ENCODE measurements at places on chromosomes 12 and 14.

GRCh38 chr14:64525354-64525753 lies 15.2 kb upstream of the HSPA2 start:
- H3K27ac ChIP-seq: no peak overlapping the region
- no peak for DNase-seq

DNA sequence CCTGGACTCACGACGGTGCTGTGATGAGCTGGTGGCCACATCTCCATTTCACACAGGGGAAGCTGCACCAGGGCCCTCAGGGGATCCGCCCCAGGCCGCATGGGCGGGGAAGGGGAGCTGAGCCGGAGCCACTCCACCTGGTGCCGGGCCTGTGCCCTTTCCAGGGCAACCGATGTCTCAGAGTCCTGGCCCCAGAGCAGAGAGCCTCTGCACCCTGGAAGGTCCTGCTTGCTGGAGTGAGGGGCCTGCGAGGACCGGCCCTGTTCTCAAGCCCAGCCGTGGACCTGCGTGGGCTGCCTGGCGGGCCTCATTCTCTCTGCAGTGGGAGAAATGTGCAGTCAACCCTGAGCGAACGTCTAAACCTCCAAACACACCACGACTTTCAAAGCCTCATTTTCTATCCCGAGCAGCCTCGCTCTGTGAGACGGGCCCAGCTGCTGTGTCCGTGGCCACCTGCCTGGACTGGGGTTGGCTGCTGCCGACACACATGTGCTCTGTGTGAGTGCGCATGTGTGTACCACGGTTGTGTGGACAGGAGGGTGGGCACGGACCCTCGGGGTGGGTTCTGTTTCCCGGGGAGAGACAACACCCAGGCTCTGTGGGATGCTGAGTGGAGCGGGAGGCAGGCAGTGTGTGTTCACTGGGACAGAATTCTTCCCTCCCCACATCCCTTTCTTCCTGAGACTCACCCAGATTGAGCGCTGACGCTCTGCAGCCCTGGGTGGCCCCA lies 163.5 kb downstream of the KIF26A start:
- H3K27me3 ChIP-seq: no peaks in the 10 kb centered on the region
- H3K4me3 ChIP-seq: no peak overlapping the region
- no peaks in the 10 kb centered on the region for H3K4me1 ChIP-seq
- H3K36me3 ChIP-seq: no peaks in the 10 kb centered on the region
- H3K27ac ChIP-seq: no peak overlapping the region
- DNase-seq: no peak

DNA sequence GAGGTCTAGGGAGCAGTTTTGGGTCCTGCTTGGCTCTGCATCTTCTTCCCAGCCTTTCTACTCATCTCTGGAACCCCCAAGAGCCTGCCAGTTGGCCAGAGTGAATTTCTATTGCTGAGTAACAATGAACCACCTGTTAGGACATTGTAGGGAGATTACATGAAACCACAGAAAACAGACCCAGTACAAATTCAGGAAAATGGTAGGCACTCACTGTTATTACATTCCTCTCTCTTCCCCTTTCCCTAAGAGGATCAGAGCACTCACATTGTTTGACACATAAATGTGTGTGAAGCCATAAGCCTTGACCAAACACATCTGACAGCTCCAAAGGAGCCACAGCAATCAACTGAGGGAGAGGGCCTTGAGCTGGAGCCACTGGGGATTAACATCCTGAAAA lies 216.1 kb downstream of the TMEM132D start:
- no peaks in the 10 kb centered on the region for H3K4me1 ChIP-seq
- no peaks in the 10 kb centered on the region for H3K27me3 ChIP-seq
- no peak overlapping the region for H3K4me3 ChIP-seq
- H3K36me3 ChIP-seq: no peaks in the 10 kb centered on the region
- no peak for DNase-seq

DNA sequence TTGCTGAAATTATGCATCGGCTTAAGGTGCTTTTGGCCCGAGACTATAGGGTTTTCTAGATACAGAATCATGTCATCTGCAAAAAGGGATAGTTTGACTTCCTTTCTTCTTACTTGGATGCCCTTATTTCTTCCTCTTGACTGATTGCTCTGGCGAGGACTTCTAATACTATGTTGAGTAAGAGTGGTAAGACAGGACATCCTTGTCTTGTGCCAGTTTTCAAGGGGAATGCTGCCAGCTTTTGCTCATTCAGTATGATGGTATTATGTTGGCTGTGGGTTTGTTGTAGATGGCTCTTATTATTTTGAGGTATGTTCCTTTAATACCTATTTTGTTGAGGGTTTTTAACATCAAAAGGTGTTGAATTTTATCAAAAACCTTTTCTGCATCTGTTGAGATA lies 8.3 kb downstream of the BMAL2 start:
- H3K4me1 ChIP-seq: no peaks in the 10 kb centered on the region
- no peaks in the 10 kb centered on the region for H3K36me3 ChIP-seq

GRCh38 chr12:5996459-5996858 lies 51.4 kb upstream of the ANO2 start:
- no peaks in the 10 kb centered on the region for H3K27me3 ChIP-seq
- no peak overlapping the region for H3K27ac ChIP-seq
- no peaks in the 10 kb centered on the region for H3K36me3 ChIP-seq
- H3K4me3 ChIP-seq: no peak overlapping the region
- H3K4me1 ChIP-seq: no peaks in the 10 kb centered on the region
- DNase-seq: no peak

GRCh38 chr14:22887990-22888378 lies 5.0 kb downstream of the REM2 start:
- peak overlapping the region; percentile 55 for H3K4me3 ChIP-seq
- no peak for DNase-seq

DNA sequence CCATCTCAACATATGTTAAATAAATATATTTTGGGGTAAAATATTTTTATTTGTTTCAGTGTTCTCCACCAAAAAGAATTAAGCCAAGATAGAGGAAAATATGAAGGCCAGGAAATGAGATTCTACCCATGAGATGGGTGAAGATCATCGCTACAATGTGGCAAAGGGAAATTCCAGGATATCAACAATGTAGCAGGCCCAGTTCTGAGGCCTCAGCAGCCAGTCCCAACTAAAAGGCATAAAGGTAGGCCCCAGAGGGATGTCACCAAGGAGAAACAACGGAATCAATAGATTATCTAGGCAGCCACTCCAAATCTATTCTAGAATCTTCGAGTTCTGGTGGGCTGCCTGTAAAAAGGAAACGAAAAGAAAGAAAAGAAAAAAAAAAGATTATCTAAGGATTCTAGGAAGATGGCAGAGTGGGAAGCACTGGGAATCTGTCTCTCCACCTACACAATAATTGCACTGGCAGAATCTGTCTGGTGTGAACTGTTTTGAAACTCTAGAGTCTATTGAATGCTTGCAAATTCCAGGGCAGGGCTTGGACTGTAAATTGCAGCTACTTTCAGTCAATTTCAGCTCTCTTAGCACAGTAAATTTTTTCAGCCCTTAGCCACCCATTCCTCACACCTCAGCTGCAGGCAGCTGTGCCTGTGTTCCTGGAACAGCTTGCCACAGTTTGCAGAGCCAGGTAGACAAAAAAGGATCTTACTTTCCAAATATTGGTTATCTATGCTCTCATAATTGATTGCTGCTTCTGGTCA lies 33.1 kb upstream of the MMP19 start:
- no peaks in the 10 kb centered on the region for H3K4me1 ChIP-seq
- no peaks in the 10 kb centered on the region for H3K27me3 ChIP-seq
- H3K36me3 ChIP-seq: no peaks in the 10 kb centered on the region
- no peak for DNase-seq
- H3K27ac ChIP-seq: no peak overlapping the region
- H3K4me3 ChIP-seq: no peak overlapping the region

DNA sequence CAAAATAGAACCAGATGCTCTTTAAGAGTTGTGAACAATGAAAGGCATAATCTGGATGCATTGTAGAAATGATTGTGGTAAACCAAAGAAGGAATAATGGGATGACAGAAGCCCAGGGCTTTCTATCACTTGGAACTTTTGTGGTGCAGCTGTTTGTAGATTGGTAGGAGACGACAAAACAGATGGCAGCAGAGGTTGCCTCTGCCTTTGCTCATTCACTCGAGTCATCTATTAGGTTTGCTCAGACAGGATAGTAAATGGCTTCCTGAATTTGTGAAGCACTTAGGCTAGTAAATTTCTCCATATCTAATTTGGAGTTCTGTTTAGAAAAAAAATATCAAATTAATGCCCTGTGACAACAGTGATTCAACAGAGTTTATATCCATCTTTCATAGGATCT lies 78.4 kb downstream of the FGD4 start:
- no peak overlapping the region for H3K27ac ChIP-seq
- H3K36me3 ChIP-seq: no peaks in the 10 kb centered on the region
- H3K27me3 ChIP-seq: no peaks in the 10 kb centered on the region
- no peak overlapping the region for H3K4me3 ChIP-seq

DNA sequence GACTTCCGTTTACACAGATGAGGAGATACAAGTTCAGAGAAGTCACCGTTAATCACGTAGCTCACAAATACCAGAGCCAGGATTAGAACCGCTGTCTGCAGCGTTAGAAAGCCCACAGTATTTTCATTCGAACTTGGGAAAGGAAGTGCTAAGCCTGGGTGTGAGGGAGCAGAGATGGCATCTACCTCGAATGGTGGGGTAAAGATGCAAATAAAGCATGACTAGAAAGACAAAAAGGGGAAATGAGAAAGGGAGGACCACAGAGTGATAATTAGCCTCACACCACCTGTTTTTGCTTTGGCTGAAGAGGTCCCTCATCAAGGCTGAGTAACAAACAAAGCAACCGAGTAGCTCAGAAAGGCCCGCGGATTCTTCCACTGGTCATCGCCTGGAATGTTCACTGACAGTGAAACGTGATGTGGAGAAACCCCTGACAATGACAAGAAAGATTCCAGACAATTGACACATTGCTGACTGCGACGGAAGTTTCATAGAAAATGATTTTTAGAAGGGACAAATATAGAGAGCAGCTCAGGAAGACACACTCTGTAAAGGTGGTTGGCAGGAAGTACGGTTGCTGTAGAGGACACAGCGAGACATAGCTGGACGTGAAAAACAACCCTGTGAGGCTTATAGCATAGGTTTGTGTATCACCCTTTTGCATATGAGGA lies 31.5 kb upstream of the BHLHE41 start:
- peaks cover 11% of the 10 kb centered on the region for H3K4me1 ChIP-seq
- H3K36me3 ChIP-seq: no peaks in the 10 kb centered on the region
- no peaks in the 10 kb centered on the region for H3K27me3 ChIP-seq
- H3K27ac ChIP-seq: no peak overlapping the region
- peak; percentile 75 for DNase-seq

GRCh38 chr12:113874999-113875561 lies 91.0 kb downstream of the RBM19 start:
- H3K36me3 ChIP-seq: no peaks in the 10 kb centered on the region
- no peaks in the 10 kb centered on the region for H3K4me1 ChIP-seq
- H3K4me3 ChIP-seq: no peak overlapping the region
- no peaks in the 10 kb centered on the region for H3K27me3 ChIP-seq

DNA sequence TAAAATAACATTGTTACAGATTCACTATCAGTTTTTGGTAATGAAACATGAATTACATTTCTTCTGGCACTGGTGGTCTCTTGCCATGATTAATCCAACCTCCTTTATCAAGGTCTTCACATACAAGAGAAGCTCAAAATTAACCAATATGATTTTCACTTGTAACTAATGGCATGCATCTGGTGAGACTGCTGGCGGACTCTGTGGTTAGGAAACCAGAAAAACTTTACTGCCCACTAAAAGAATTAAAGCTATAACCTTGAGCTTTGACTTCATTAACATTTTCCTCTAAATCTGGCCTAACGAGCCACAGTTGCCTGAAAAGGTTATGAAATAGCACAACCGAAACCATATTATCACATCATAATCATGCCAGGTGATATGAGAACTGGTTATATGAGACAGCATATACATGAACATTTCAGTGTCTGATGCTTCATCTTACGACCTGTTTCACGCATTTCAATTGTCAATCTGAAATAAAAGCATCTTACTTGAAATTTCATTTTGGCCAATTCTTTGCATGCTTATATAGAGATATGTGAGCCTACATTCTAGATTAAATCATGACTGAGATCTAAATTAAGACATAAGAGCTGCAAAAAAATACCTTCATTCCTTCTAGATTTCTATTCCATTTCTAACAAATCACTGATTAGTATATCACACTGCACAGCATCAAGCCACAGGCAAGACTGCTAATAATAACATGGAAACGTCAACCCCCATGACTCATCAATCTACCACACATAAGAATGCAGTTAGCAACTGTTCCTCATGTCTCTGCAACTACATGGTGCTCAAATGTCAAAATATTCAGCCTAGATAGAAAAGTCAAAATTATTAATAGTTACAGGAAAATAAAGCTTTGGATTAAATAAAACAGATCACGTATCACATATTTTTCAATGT lies 89.3 kb downstream of the OSBPL8 start:
- H3K4me3 ChIP-seq: no peak overlapping the region
- no peak overlapping the region for H3K27ac ChIP-seq
- DNase-seq: no peak
- H3K27me3 ChIP-seq: no peaks in the 10 kb centered on the region

GRCh38 chr14:63633801-63634200 lies 7.9 kb downstream of the WDR89 start:
- no peaks in the 10 kb centered on the region for H3K36me3 ChIP-seq
- no peak overlapping the region for H3K4me3 ChIP-seq
- no peak for DNase-seq
- H3K27me3 ChIP-seq: no peaks in the 10 kb centered on the region

GRCh38 chr12:89661706-89662330 lies 46.8 kb downstream of the ATP2B1 start:
- H3K27me3 ChIP-seq: no peaks in the 10 kb centered on the region
- H3K4me3 ChIP-seq: no peak overlapping the region
- no peak overlapping the region for H3K27ac ChIP-seq
- peaks cover 29% of the 10 kb centered on the region for H3K4me1 ChIP-seq

- H3K4me1 ChIP-seq: no peaks in the 10 kb centered on the region
- H3K27ac ChIP-seq: no peak overlapping the region
- no peaks in the 10 kb centered on the region for H3K27me3 ChIP-seq
- no peaks in the 10 kb centered on the region for H3K36me3 ChIP-seq
These were observed 103.1 kb downstream of the UNC79 start for GRCh38 chr14:93533842-93534241.

DNA sequence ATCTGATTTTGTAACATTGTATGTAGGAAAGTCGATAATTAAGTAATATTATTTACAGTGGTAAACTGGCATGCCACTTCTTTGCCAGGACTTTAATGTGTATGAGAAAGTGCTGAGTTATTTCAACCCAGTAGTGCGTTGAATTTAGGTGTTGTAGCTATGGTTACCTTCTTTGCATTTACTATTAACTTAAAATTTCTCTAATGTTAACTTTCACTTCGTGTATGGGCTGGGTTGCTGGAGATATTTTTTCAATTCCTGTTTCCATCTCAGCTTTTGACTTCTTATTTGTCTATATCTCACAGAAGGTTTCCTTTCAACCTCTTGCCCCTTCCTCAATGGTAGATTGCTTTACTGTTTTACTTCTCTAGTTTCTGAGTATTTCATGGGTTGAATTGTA lies 1345.6 kb downstream of the FSCB start:
- no peaks in the 10 kb centered on the region for H3K36me3 ChIP-seq
- DNase-seq: no peak
- H3K27ac ChIP-seq: no peak overlapping the region
- H3K4me3 ChIP-seq: no peak overlapping the region
- H3K27me3 ChIP-seq: no peaks in the 10 kb centered on the region

All from Peyer's patch (tissue), 4 donors.